ENCODE measurements at places on chromosomes 1 and 21.

DNA sequence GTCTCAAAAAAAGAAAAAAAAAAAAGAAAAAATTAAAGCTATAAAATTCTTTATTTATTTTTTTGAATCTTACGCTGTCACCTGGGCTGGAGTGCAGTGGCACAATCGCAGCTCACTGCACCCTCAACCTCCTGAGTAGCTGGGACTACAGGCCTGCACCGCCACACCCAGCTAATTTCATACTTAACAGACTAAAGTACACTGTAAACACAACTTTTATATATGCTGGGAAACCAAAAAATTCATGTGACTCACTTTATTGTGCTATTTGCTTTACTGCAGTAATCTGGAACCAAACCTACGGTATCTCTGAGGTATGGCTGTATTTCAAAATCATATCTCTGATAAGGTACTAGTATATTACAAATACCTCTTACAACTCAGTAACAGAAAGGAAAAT is 40.3 kb downstream of the HSF2BP start:
- no peak for DNase-seq

GRCh38 chr1:34358636-34359035 is 181.9 kb downstream of the C1orf94 start:
- no peak for DNase-seq

DNA sequence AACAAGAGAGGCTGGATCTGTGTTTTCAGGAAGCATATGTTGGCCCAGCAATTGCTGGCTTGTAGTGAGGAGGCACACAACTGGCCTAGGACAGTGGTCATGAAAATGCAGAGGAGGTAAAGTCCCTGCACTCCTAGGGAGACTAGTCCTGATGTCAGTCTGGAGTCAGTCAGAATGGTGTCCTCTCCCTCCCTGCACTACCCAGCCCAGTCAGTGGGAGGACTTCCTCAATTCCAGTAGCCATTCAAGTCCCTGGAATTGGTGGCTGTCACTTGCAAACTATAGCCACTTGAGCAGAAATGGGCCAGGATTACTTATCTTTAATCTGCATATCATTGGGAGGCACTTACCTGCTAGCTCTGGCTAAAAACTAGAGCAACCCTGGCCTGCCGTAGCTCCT is 18.6 kb downstream of the NDUFS5 start:
- DNase-seq = no peak

- DNase-seq = no peak
These were observed 84.7 kb downstream of the SLC35F3 start for GRCh38 chr1:233988963-233989696.

All from NT2/D1 (cell line).